Activated CD4-positive, alpha-beta T cell treated with anti-CD3 and anti-CD28 coated beads for 36 hours (primary cell): ENCODE measurements at places on chromosomes 5 and 9.

GRCh38 chr5:72085319-72085718, 22.0 kb upstream of the MAP1B start:
- H3K36me3 ChIP-seq = no peaks in the 10 kb centered on the region
- H3K4me1 ChIP-seq = no peaks in the 10 kb centered on the region
- no peak overlapping the region for H3K4me3 ChIP-seq

DNA sequence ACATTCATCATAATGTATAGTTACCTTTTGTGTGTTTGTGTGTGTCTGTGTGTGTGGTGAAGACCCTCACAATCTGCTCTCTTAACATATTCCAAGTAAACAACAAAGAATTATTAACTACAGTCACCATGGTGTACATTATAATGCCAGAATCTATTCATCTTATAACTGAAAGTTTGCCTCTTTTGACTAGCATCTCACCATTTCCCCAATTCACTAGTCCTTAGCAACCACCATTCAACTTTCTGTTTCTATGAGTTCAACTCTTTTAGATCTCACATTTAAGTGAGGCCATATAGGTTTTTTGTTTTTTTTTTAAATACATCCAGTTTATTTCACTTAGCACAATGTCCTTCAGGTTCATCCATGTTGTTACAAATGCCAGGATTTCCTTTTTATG, 83.6 kb downstream of the SMC2 start:
- no peak overlapping the region for H3K27ac ChIP-seq
- H3K27me3 ChIP-seq = peaks cover 2% of the 10 kb centered on the region
- no peak overlapping the region for H3K4me3 ChIP-seq
- no peaks in the 10 kb centered on the region for H3K4me1 ChIP-seq
- DNase-seq = no peak
- H3K36me3 ChIP-seq = no peaks in the 10 kb centered on the region

DNA sequence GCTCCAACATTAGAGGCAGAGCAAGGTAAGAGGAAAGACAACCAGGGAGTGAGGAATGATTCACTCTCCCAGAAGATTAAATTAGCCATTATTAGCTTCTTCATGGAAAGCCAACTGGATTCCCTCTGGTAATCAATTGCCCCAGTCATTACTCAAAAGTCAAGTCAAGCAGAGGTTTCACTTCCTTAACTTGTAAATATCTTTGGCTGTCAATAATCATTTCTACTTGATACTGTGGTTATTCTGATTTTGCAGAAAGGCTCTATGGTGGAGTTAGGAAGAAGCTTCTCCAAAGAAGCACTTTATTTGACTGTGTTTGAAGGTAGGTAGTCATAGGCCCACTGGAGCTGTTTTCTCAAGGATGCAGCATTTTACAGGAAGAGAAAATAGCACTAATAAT, 78.0 kb downstream of the JAKMIP2 start:
- no peaks in the 10 kb centered on the region for H3K36me3 ChIP-seq
- no peaks in the 10 kb centered on the region for H3K4me1 ChIP-seq
- H3K27ac ChIP-seq = no peak overlapping the region
- no peak overlapping the region for H3K4me3 ChIP-seq
- H3K27me3 ChIP-seq = no peaks in the 10 kb centered on the region

GRCh38 chr5:17428176-17428800, 69.7 kb upstream of the TAF11L2 start:
- no peaks in the 10 kb centered on the region for H3K27me3 ChIP-seq
- H3K36me3 ChIP-seq = no peaks in the 10 kb centered on the region
- no peak for DNase-seq

DNA sequence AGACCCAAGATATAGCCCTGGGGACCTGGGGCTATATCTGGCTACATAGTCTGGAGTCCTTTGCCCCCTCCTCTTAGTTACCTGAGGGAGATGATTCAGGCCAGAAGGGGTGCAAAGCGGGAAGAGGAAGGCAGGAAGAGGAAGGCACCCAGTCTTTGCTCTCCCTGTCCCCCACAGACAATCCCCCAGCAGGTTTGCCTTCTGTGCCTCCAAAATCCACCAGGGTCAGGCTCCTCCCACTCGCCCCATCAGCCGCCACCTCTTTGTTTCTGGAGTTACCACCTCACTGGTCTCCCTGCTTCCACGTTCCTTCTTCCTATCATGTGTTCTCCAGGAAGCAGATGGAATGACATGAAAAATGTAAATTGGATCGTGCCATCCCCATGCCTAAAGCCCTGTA, 31.2 kb upstream of the FABP6 start:
- peaks cover 9% of the 10 kb centered on the region for H3K4me1 ChIP-seq
- no peak overlapping the region for H3K27ac ChIP-seq
- H3K4me3 ChIP-seq = no peak overlapping the region
- no peaks in the 10 kb centered on the region for H3K36me3 ChIP-seq
- DNase-seq = no peak
